ENCODE measurements at places on chromosomes 1 and 21.

DNA sequence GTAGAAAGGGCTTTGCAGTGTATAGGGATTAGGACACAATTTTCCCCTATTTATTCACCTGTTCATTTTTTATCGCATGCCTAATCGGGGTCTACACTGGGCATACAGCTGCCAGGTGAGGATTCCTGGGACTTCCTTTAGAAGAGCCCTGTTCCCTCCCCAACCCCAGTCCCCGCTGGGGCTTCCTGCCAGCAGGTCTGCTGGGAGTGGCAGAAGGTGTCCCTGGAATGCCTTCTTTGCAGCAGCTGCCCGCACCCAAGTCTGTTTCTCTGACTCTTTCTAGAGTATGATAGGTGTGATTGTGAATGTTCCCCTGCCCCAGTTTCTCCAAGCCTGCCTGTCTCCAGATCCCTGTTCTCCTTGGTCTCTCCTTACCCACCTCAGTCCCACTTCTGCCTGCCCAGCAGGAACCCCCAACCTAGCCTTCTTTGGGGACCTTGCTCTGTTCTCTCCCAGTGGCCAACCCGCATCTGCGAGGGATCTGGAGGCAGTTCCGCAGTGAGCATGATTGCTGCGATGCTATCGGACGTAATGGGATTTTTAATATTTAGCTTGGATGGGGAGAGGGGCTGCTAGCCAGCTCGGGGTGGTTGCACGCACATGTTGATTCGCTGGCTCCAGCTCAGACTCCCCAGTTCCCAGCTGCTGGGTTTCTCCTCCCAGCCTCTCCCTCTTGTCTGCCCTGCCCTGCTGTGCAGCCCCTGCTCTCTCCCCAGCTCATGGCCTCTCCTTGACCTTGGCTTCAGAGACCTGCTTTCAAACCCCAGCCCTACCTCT, 79.8 kb downstream of the EPHB2 start:
- DNase-seq: no peak

- no peak for DNase-seq
Observed at GRCh38 chr1:229240532-229240931, 30.4 kb upstream of the RAB4A start.

DNA sequence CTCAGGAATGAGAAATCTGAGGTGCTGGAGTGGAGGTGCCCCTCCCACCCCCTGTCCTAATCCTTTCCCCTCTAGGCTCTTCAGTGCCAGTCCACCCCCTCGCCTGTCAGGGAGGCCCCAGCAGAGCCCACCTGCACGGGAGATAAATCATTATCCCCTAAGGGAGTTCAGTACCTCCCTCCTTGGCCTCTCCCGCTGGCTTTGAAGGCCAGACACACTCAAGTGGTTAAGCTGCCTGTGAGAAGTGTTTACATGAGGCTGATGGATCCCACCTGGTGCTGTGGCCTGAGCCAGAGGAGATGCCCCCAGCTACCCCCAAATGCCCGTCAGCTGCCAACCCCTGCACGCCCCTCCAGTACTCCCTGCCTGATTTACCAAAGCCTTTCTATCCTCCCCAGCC, 3.7 kb downstream of the RSPO1 start:
- DNase-seq: no peak

- no peak for DNase-seq
Observed at GRCh38 chr1:196317535-196318522, 290.4 kb downstream of the KCNT2 start.

DNA sequence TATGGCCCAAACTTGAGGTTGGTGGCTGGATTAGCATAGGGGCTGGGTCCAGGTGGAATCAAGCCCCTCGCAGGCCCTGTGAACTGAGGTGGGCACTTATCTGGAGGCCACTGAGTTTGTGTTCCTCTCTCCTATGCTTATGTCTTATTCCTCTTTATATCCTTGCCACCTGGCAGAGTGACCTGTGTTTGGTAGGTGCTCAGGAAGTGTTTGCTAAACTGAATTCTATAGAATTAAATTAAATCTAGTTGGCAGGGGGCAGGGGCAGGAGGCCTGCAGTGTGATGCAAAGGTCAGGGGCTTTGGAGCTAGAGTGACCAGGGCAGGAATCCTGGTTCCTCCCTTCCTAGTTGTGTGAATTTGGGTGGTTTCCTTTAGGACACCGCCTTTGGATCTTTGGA, 1.1 kb upstream of the TMEM9 start:
- DNase-seq: no peak

GRCh38 chr1:30427545-30427944, 295.8 kb downstream of the MATN1 start:
- no peak for DNase-seq

GRCh38 chr1:12502336-12503109, 115.5 kb downstream of the DHRS3 start:
- no peak for DNase-seq

- no peak for DNase-seq
Observed at GRCh38 chr1:180116964-180117763, 37.5 kb upstream of the QSOX1 start.

- DNase-seq: no peak
Observed at GRCh38 chr1:170696591-170697290, 32.8 kb downstream of the PRRX1 start.
